Heart right ventricle (tissue), 16 donors: ENCODE measurements at places on chromosomes 2 and 18. TPM values are rescaled to one million over a fixed set of nuclear protein-coding genes. Genes with fewer than 3 reads are reported as not detected.

- DNase-seq, result no peak
These were observed at the start of gene TSHZ1 for GRCh38 chr18:75210274-75211001. Gene TSHZ1, plus strand, starts transcription at chr18:75210797. Its CDS starts 1,080 bp downstream, at chr18:75211877.

DNA sequence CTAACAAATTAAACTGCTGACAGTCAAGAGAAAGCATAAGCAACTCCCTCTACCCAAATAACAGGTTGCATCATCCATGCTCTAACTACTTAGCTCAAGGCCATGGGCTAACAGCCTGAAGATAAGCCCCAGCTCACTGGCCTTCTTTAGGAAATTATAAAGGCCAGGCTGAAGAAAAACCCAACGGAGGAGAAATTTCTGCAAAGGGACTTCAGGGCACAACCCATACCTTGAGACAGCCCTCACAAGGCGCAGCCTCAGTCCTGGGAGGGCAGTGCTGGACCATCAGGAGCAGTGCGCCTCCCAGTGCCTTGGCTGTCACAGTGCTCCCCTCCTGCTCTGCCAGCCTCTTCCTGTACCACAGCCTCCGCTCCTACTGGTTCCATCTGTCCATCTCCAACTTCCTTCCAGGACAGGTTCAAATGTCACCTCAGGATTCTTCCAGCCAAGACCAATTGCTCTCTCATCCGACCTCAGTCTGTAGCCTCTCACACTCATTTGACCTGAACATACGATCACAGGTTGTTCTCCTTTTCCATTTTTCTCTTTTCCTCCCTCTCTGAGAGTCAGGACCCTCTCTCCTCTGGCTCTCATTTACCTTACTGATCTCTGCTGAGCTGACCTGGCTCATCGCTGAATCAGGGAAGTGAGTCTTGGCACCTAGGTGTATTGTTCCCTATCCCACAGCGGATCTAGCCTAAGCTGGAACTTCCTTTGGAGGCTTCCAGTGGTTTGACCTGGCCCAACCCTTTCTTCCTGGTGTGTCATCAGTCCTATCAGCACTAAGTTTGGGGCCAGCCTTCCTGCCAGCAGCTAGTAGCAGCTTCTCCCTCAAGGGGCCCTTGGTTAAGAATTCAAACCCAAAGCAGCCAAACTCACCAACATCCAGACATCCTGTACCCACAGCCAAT lies 1.9 kb downstream of the MCFD2 start:
- DNase-seq, result no peak

Gene LRRTM4
- polyA plus RNA-seq, result 0.17 TPM

GRCh38 chr2:47818777-47819176 lies 35.8 kb downstream of the MSH6 start:
- DNase-seq, result no peak

- peak; percentile 45 for DNase-seq
These were observed 797 bp downstream of the CTIF start for GRCh38 chr18:48539406-48540250.

Gene ATRAID
- polyA plus RNA-seq, result 144 TPM

GRCh38 chr2:180872255-180872654 lies 108.2 kb upstream of the UBE2E3 start:
- no peak for DNase-seq

GRCh38 chr2:136357007-136357380 lies 239.0 kb upstream of the CXCR4 start:
- DNase-seq, result no peak

GRCh38 chr2:68943581-68944568 lies 8.8 kb downstream of the GKN2 start:
- peak; percentile 58 for DNase-seq

GRCh38 chr18:50313031-50313607 lies 25.6 kb upstream of the CXXC1 start:
- no peak for DNase-seq

Gene HMSD
- not detected for polyA plus RNA-seq

- DNase-seq, result peak; percentile 58
These were observed 44.9 kb downstream of the CYP27C1 start for GRCh38 chr2:127175041-127175721.

GRCh38 chr2:42055573-42056514 lies 8.0 kb downstream of the PKDCC start:
- no peak for DNase-seq

Gene CPO
- 0.07 TPM for polyA plus RNA-seq

GRCh38 chr2:2542966-2543611 lies 212.0 kb upstream of the MYT1L start:
- no peak for DNase-seq

DNA sequence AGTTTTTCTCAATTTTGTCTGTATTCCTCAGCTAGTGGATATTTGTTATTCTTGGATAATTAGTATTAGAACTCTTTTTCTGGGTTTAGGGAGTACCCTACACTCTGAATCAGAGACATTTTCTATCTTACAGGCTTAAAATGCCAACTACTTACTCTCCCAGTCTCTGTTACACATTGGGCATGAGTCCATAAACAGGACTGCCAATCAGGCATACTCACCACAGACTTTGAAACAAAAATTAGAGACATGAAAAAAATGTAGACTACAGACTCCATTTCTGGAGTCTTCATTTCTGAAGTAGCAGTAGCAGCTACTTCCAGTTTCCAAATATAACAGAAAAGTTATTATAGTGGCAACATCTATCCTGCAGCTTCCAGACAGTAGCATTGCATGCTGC lies 279.7 kb downstream of the MBD5 start:
- no peak for DNase-seq

- DNase-seq, result no peak
These were observed 112.9 kb downstream of the CLIP4 start for GRCh38 chr2:29227935-29228675.

DNA sequence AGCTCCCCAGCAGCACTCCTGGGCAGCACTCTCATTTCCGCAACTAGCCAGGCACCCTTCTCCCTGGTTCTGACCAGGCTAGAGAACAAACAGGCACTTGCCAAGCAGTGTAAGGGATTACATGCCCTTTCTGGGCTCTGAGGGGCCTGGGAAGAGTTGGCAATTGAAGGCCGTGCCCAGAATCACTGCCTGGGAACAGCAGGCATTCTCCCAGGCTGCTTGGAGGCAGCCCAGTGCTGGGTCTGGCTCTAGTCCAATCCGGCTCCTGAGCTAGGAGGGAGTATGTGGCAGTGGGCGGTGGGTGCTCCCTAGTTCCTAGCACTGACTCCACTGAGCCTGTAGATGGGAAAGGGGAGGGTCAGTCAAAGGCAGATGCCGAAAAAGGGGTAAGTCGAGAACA lies 34.1 kb upstream of the SP3 start:
- DNase-seq, result peak; percentile 46

- DNase-seq, result no peak
These were observed 5.0 kb downstream of the TACR1 start for GRCh38 chr2:75194184-75194868.

Gene IL18R1
- polyA plus RNA-seq, result 2.3 TPM

GRCh38 chr18:77634494-77634893 lies 384.8 kb downstream of the GALR1 start:
- DNase-seq, result no peak

DNA sequence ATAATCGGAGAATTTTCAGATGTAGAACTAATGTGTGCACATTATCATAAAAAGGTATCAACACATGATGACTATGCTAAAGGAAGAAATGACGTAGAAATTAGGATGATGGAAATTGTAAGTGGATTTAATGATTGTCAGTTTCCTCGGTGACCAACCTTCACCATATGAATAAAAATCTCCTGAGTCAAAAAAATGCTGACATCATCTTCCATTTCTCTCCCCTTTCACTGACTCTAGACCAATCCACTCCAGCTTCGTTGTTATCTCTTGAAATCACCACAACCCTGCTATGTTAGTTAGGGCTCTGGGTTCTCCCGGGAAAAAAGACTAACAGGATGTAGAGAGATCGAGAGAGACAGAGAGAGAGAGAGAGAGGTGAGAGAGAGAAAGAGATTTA lies 204.8 kb upstream of the KYNU start:
- no peak for DNase-seq

DNA sequence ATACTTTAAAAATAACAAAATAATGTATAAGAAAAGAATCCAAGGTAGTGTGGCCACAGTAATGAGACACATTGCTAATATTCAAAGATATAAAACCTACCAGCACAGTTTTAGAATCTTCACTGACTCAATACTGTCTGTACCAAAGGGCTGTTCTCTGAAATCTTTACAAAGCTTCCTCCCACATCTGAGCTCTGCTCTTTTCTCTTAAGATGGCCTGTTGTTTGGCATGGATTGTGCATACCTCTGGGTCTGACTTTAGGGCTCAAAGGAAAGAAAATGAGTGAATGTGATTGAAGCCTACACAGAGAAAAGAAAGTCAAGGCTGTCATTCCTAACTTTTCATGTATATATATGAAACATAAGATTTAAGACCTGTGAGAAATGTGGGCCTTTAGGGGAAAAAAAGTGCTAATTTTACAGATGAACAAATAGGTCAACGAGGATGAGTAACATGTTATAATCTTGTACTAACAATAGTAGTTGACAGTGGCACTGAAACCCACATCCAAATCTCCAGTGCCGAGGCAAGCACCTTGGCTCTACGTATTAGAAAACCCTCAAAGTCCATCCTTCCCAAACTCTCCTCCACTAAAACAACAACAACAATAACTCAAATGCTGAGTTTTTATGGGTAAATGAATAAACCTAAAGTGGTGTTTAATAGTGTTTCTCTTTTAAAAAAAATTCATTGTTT lies 114.2 kb downstream of the ZNF521 start:
- no peak for DNase-seq

DNA sequence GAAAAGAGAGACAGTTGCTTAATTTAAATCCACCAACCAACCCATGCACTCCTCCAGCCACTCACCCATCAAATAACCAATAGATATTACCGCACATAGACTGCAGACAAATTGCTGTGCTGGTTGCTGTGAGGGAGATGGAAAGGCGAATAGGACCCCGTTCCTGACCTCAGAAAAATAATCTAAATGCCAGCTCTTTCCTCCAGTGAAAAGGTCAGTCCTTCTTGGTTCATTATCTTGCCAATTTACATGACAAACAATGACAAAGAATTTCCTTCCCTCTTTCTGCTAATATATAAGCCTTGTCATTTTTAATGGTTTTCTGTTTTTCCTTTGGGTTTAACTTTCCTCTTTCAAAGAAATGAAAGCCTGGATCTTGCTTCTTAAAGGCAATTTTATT lies 61.6 kb downstream of the MEP1B start:
- no peak for DNase-seq
